ENCODE measurements at places on chromosomes 7 and 10.

DNA sequence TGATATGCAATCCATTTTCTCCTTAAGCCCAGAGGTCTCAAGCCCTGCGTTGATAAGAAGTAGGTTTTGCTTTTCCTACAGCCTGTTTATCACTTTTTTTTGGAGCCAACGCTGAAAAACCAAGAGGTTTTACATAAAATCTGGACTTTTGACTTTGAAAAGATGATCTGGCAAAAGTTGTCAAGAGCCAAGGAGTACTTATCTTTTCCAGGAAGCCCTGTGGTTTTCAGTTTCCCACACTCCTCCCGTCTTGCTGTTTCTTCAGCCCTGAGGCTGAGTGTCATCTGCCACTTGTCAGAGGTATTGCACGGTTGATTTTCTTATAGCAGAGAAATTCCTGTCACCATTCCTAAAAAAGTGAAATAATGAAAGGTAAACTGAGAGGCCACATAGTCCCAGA lies 108.7 kb downstream of the TYW1 start:
- DNase-seq: no peak

DNA sequence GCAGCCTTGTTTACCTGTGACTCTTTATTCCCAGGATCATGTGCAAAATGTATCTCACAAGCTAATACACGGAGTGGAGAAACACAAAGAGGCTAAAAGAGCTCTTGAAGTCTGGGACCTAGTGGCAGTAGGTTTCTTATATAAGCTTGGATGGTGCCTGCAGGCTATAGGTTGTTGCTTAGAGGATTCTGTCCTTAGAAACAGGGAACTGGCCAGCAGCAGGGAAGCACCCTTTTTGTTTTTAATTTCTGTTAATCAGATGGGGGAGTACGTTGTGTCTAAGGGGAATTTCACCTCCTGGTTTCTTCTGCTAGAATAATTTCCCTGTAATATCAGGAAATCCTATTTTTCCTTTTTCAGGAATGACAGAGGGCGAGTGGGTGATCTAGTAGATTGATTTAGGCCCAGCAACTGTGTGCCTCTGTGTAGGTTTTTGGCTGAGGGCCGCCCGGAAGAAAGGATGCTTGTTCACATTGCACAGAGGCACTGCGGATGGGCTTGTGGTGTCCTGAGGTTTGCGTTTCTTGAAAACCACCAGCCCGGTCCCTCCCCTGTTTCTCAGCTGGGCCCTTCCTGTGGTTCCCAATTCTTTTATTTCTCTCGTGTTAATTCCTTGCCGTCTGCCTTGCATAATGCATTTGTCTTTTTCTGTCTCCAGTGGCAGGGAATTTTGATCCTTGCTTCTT lies 158.0 kb downstream of the CAMK1D start:
- DNase-seq: no peak

DNA sequence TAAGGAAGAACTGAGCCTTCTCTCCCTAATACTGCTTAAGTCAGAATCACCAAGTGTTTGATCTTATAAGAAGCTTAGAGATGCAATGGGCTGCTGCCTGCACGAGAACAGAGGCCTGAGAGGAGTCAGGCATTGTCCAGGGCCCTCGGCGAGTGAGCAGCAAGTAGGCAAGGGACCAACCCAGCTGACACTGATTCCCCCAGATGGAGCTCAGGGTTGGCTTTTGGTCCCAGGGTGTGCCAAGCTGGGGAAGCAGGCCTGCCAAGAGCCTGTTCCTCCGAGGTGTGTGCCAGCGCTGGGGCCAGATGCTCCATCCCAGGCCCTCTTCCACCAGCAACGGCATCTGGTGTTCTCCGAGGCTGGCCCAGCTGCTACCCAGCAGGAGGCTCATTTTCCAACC lies 222.0 kb upstream of the ZMIZ1 start:
- no peak for DNase-seq

DNA sequence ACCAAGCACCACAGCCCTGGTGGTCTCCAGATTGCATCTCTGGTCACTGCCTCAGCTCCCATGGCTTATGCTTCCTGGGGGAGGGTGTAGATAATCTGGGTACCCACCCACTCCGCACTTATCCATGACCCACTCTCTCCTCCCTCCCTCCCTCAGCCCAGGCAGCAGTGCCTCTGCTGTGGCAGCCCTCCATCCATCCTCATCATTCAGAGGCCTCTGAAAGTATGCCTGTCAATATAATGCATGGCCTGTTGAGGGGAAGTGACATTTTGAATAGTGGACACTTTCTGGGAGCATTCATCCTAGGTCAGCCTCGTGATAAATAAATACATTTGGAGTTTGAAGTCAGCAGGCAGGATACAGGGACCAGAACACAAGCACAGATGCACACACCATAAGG lies 23.2 kb downstream of the ZNF503 start:
- DNase-seq: no peak

DNA sequence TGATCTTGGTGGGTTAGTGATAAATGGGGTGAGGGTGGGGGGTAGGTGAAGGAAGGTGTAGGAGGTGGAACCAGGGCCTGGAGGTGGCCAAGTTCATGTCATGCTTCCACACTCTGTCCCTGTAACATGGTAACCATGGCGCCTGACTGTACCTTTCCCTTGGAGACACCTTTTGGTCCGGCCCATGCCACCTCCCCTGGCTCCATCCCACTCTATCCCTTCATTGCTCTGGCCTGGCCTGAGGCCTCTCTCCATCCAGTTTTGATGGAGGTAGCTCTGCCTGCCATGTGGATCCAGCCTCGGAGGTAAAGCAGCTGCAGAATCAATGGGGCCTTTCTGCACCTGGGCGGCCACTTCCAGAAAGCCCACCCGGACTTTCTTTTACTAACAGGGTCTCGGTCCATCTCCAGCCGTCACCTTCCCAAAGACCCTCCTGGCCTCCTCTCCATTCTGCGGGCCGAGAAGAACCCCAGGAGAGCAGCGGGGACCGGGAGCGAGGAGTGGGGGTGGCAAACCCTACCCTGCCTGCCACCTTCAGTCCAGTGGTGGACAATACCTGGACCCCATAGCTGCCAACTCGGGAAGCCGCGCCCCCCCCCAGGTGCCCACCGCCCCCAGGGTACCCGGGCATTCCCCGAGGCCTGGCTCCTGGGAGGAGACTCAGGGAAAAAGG lies 504 bp upstream of the TRRAP start:
- DNase-seq: no peak

DNA sequence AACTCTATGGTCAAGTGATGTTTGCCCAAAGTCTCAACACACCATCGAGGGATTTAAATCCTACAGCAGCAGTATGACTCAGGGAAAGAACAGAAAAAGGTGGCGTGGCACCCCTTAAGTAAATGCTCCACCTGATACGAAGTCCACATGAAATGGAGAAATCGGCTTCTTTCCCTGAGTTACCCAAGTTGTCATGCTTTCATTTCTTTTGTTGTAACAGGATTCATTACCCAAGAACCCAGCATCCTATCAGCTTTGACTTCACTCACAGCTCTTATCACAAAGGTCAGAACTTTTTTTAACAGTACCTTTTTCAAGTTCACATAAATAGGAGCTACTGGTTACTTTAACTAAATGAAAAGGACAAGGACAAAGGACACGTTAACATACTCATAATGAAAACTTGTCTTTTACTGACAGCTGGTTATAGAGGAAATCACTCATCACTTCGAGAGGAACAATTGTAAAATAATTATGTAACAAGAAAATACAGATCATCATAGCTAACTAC lies 219.8 kb upstream of the FRMD4A start:
- DNase-seq: no peak

- DNase-seq: no peak
These were observed 276.9 kb downstream of the RPS24 start for GRCh38 chr10:78310481-78311080.

DNA sequence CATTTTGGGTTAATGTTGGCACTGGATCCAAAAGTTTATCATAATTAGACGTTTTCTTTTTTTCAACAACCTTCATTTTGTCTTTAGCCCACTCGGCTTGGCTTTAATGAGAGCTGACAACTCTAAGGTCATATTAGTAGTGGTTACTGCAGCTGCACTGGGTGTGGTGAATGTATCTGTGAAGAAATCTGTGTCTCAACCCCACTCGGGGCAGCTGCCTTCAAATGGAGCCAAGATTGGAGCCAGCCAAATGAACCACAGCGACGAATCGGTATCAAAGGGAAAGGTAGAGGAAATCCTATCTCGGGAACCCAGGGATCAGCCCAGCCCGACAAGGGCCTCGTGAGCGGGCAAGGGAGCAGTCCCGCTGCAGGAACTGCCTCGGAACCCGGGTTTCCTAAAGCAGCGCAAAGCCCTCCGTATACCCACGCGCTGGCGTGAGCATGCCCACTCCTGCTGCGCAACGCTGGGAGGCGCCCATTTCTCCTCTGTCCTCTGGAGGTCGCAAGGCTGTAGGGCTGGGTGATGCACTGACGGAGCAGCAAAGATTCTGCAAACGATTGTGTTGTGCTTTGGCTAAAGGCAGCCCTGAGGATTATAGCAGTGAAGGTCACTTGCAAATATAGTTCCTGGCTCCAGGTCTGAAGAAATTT lies 98.7 kb upstream of the MBL2 start:
- DNase-seq: no peak

DNA sequence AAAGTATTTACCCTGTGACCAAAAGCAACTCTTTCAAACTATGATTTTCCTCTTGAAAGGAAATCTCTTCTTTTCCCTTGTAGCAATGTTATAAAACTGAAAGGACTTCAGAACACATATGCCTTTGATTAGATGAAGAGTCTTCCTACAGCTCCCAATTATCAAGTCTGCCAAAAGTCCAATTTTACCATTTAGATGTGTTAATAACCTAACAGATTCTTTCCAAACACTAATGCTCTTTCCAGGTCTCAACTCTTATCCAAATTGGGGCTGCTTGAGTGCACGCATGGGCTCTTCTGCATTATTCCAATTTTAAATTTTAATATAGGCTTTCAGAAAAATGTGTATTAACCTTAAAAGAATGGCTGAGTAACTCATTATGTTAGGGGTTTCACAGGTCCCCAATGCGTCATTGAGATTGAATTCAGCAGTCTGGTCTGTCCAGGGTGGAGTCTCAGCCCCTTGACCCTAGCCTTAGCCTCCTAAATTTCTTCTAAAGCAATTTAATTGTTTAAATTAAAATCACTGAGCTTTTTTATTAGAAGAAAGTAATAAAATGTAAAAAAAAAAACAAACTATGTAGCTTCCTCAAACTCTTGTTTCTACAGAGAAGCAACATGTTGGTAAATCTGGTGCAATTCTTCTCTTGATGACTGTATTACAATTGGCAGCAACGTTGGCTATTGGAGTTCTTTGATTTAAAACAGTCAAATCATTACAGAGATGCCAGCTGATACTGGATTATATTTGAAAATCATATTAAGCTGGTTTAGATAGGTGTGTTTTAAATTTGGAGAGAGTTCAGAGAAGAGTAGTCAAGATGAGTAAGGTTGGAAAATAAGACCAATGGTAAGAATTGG lies 170.4 kb downstream of the DKK1 start:
- no peak for DNase-seq

GRCh38 chr7:81573128-81573527 lies 196.7 kb downstream of the HGF start:
- DNase-seq: no peak

- no peak for DNase-seq
These were observed 603.3 kb upstream of the IGFBP3 start for GRCh38 chr7:46524350-46524749.

GRCh38 chr7:68866200-68866570 lies 732.1 kb upstream of the AUTS2 start:
- no peak for DNase-seq

DNA sequence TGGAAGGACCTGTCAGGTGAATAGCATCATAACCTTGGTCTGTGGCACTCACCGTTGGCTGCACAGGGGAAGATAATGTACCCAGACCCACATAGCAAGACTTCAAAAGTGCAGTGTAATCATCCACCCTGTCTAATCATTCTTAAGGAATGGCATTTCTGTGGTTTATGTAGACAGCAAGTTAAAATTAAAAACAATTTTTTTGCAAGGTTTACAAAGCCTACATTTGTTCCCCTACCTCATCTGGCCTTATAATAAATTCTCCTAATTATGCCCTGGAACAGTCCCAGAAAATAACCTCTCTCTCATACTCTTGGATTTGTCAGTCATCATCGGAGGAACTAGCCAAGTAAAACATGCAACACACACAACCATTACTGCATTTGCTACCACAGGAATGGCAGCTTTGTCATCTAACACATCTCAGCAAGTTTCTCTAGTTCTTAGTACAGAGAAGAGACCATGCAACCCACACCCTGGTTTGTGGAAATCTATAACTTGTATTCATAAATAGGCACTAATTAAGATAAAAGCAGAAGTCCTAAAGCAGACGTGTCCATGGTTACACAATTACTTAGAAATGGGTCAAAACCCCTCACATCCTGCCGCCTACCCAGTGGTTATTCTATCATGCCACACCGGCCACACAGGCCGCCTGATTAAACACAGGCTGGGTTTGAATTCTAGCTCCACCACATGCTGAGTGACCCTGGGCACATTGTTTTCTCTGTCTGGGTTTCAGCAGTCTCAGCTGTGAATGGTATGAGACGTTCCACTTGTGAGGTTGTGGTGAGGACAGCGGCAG lies 19.1 kb downstream of the ABLIM1 start:
- DNase-seq: no peak

DNA sequence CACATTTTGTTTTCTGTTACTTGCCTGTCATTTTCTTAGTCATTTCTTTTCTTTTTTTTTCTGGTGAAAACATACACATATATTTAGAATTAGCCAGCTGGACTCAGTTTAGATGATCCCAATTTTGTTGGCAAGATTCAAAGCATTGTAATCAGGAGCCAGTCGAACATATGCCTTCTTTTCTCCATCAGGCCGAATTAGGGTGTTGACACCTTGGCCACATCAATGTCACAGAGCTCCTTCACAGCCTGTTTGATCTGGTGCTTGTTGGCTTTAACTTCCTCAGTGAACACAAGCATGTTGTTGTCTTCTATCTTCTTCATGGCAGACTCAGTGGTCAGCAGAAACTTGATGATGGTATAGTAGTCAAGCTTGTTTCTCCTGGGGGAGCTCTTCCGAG lies 32.6 kb downstream of the PHF14 start:
- DNase-seq: no peak

DNA sequence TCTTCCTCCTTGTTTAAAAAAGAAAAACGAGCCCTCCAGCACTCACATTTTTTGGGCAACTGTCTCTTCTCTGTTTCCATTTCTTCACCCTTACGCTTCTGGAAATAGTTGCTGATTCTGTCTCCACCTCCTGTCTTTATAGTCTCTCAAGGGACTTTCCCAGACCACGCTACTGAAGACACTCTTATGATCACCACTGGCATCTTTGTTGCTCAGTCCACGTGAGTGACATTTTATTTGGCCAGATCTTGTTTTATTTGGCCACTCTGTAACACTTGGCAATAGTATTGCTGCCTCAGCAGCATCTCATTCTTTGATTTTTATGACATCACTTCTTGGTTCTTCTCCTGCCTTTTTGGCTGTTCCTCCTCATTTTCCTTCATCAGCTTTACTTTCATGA lies 21.6 kb upstream of the NME8 start:
- no peak for DNase-seq

- no peak for DNase-seq
These were observed 198.1 kb upstream of the LYZL2 start for GRCh38 chr10:30827531-30828120.

Measured in GM12892 (cell line).